ENCODE measurements at places on chromosomes 1 and 21. TPM values are rescaled to one million over a fixed set of nuclear protein-coding genes. Genes with fewer than 3 reads are reported as not detected.
A peak's percentile ranks its signal among the peaks of the same experiment; 100 is the strongest.

CHODL gene
- 3.5 TPM for total RNA-seq

DNA sequence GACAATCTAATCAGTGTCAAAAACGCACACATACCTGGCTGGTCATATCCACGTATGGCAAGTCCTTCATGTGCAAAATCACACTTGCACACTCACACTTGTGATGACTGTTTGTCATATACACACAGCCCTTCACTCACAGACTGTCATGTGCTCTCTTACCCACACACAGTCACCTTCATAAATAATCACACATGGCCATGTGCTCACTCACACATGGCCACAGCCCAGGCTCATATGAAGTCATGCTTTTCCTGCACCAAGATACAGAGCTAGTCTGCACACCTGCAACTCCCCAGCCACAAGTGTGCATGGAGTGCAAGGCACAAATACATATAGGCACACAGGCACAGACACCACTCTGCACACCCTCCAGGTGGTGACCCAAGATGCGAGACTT, 45.4 kb upstream of the FOXO6 start:
- ATAC-seq = no peak

DNA sequence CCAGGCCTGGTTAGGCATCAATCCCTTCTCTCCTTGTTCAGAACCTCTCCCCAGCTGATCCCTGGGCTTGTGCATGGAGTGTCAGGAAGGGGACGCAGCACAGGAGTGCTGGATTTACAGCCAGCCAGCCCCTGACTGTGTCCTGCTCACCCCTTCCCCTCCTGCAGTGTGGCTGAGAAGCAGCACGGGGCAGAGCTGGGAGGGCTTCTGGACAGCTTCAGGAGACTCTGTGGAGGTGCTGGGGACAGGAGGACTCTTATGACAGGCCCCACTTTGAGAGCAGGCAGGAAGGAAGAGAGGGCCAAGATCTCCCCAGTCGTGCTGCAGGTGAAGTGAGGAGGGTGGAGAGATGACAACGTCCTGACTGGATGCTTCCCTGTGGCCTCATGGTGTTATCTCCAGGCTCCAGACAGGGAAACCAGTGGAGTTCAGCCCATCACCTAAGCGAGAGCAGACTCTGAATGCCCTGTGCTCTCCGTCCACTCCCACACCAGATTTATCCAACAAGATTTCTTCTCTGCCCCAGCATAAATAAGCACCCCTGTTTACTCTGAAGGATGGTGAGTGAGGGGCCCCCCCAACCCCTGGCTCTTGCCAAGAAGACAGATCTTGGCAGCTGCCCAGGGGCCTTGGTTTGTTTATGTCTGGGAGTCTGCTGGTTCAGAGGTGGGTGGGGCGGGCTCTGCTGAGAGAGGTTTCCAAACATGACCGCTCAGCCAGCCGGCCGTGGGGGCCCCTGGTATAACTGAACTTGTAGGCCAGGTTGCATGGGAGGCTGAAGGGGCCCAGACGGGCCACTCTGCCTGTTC, 21.3 kb downstream of the TMCC2 start:
- ATAC-seq = peak; percentile 54

- no peak for ATAC-seq
Observed at GRCh38 chr21:16873176-16873575, 639.7 kb upstream of the CXADR start.

GRCh38 chr21:44347911-44348451, 5.4 kb upstream of the TRPM2 start:
- ATAC-seq = no peak

HP1BP3 gene
- 221 TPM for total RNA-seq

SLC9A1 gene
- total RNA-seq = 27.8 TPM

TFF2 gene
- total RNA-seq = not detected

S100A7A gene
- total RNA-seq = not detected

DNA sequence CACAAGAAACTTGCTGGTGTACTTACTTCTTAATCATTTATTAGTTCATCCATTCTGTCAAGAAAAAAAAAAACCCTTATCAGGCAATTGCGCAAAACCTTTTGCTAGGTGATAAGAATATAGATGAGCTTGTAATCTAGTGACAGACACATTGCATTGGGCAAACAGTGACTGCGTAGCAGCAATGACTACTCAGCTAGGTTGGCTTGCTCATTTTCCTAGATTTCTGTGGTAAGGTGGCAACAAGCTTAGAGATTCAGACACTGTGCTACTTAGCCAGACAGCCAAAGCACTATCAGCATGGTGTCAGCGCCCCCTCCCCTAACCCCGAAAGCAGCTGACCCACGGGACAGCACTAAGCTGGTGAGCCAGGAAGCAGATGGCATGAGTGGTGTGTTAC, 203.1 kb downstream of the BARHL2 start:
- no peak for ATAC-seq

GPR89B gene
- 12.3 TPM for total RNA-seq

All from gastroesophageal sphincter (tissue), 4 donors.